ENCODE measurements at places on chromosomes 3 and 15.

GRCh38 chr15:79283252-79284048, 928 bp downstream of the ANKRD34C start:
- DNase-seq, result peak; percentile 75

DNA sequence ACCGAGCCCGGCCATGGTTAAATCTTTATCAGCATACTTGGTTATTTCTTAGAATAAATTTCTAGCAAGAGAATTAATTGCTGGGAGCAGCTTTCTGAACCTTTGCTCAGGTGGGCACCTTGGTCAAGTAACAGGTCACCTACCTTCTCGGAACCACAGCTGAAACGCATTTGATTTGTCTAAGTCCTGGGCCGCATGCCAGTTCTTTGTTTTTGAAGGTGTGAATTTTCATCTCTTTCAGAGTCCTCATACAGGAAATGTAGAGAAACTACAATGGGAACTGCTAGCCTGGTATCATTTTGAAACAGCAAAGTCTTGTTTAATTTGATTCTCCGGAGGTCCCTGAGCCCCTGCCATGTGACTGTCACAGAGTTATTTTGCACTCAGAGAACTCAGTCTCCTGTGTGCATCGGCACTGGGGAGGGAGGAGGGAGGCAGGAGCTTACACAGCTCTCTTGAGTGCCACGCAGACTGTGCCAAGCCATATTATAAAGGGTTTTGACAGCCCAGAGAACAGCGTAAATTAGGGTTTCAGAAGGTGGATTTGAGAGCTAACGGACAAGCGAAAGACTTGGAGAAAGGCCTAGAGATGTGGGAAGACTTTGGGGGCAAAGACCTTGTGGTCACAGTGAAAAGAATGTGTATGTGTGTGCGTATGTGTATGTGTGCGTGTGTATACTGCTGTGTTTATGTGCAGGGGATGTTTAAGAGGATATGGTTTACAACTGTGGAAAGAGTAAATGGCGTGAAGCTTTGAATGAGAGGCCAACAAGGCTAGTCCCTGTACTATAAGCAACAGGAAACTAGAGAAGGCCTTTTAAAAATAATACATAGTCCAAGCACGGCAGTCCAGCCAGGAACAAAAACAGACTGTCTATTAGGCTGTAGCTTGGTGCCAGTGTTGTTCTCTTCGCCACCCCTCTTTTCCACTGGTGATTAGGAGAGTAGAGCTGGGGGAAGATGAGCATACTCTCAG, 61.8 kb upstream of the ATP13A3 start:
- DNase-seq, result peak; percentile 53

- no peak for DNase-seq
Observed at GRCh38 chr3:197175503-197175902, 122.9 kb downstream of the DLG1 start.

GRCh38 chr15:40115670-40116093, 7.0 kb upstream of the BMF start:
- DNase-seq, result no peak

- no peak for DNase-seq
Observed at GRCh38 chr15:57969355-57969754, 96.2 kb downstream of the ALDH1A2 start.

GRCh38 chr3:188673646-188674186, 498.1 kb upstream of the TPRG1 start:
- no peak for DNase-seq

GRCh38 chr15:44668921-44669320, 5.5 kb upstream of the SPG11 start:
- DNase-seq, result no peak

DNA sequence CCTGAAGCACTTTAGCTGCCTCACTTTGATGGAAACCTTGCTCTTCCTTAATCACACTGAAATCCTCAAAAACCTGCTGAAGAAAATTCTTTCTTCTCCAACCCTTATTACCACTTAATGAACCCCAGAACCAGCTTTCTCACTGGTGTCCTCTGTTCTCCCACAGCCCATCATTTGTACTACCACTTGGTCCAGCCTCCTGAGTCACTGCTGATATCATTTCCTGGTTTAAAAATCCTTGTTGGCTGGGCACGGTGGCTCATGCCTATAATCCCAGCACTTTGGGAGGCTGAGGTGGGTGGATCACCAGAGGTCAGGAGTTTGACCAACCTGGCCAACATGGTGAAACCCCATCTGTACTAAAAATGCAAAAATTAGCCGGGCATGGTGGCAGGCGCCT, 418.6 kb upstream of the KCNMB2 start:
- DNase-seq, result no peak

- DNase-seq, result no peak
Observed at GRCh38 chr15:45094358-45094730, 19.6 kb downstream of the DUOX2 start.

DNA sequence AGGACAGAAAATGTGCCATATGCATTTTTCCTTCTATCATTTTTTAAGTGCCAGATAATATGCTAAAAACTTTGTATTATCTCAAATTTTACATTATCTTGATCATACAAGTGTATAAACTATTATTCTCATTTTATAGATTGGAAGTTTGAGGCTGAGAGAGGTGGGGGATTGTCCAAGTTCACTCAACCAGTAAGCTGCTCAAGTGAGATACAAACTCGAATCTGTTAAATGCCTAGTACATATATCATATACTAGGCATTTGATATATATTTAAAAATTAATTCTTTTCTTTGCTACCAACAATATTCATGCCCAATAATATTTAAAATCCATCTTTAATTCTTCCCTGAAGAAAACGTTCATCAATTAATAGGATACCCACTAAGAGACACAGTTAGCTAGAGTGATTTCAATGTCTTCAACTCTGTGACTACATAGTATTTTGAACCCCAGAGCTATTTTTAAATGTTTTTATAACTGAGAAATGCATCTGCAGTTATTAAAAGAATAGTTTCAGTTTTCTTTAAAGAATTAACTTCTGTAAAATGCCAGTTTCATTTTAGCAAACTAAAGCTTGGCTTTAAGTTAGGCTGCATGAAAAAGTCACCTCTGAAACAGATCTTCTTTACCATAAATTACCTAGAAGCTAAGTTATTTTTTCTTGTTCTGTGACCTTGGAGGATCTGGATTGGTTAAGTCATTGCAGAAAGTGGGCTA, 40.4 kb downstream of the IQCB1 start:
- no peak for DNase-seq

DNA sequence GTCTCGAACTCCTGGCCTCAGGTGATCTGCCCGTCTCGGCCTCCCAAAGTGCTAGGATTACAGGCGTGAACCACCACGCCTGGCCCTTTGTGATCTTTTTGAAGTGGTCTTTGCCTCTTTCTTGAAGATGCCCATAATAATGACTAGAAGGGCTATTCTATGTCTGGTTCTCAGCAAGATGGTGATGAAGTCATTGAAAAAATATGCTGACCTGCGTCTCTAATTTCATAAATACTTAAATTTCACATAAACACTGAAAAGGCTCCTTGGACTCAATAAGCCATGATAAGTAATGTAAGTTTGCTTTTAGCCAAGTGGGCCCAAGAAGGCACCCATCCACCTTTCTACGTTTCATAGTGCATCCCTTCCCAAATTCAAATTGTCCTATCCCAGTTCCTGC, 775 bp upstream of the MAPK6 start:
- no peak for DNase-seq

GRCh38 chr15:63345391-63345752, 36.3 kb downstream of the CA12 start:
- no peak for DNase-seq

DNA sequence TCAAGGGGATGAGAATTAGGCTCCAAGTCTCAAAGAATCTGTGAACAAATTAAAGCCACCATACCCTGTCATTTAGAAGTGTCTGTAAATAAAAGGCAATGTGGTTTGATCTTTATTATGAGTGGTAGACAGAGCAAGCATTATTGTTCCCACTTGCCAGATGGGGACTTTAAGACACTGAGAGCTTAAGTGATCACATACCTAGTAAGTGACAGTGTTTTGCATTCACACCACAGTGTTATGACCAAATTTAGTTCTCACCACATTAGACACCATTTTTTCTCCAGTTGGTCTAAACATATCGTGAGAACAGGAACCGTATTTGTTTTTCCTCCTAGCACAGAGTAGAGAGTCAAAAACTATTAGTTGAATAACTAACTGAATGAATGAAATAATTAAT, 13.2 kb upstream of the ZBED2 start:
- DNase-seq, result no peak

DNA sequence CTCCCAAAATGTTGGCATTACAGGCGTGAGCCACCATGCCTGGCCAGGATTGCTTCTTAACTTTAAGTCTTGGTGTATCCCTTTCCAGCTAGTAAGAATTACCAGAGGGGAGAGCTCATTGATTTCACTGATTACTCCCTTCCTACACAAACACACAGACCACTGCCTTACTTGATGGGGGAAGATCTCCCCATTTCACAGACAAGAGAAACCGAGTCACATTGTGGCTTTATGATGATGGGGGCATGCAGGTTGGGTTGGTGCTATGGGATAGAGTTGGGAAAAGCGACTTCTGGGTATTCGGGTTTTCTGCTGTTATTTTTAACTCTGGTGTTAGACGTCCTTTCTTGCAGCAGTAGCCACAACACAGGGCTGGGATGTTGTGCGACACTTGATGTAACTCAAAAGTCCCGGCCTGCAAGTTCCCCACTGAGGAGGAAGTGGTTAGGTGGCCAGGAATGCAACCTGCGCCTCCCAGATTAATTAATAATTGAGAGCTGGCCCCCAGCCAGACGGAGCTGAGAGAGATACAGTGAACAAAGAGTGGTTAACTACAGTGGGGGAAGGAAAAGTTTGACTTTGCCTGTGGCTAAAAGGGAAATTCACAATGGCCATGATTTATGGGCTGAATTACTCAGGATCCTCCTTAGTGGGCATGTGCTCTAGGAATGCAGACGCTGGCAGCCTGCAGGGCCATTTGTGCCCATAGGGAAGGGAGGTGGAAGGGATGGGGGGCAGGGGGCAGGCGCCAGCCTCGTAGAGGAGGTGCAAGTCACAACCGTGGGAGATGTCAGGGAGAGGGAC, 63.6 kb downstream of the SMAD6 start:
- DNase-seq, result no peak

DNA sequence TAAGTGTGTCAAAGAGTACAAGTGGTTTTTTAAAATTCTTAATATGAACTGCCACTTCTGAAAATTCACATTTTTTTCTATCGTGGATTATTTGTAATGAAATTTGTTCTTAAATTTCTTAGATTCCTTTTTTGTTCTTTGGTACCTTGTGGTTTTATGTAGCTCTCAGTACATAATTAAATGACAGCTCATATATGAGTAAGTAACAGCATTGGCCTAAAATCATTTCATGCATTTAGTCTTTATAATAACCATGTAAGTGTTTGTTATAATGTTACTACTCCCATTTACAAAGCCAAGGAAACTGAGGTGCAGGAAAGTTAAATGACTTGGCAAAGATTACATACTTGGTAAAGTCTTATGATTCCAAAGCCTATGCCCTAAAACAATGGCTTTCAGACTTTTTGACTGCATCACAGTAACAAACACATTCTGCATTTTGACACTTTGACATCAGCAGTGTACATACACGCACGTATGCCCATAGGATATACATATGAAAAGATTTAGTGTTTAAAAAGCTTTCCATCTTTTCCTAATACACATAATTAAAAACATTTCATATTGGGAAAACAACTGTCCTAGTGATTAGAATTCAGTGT, 14.9 kb downstream of the SPRED1 start:
- no peak for DNase-seq

DNA sequence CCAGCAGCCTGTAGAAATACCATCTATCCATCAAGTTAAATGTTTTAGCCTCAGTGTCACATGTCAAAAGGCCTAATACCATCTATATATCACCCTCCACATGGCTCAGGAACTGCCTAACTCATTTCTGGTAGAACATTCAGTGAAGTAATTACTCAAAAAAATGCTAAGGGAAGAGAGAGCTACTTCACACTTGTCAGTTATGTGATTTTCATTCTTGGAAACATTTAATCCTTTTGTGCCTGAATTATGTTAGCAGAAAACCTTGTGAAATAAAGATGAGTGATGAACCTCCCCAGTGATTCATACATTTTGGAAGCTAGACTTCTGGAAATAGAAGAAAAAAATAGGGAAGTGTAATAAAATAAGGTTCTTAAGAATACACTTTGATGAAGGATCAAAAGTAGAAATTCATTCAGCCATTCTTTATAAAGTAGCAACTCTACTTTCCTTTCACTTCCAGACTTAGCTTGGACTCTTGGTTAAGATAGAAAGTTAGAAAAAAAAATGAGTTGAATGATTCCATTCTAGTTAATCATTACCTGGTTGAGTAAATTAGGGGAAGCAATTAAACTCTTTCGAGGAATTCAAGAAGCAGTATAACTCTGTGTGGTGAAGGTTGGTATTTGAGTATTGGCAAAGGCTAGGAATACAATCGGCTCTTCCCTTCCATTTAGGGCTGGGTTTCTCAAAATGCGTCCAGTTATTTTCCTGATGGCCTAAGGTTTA, 3.6 kb downstream of the OTOL1 start:
- DNase-seq, result no peak

GRCh38 chr3:134543113-134543512, 57.3 kb downstream of the CEP63 start:
- DNase-seq, result no peak

DNA sequence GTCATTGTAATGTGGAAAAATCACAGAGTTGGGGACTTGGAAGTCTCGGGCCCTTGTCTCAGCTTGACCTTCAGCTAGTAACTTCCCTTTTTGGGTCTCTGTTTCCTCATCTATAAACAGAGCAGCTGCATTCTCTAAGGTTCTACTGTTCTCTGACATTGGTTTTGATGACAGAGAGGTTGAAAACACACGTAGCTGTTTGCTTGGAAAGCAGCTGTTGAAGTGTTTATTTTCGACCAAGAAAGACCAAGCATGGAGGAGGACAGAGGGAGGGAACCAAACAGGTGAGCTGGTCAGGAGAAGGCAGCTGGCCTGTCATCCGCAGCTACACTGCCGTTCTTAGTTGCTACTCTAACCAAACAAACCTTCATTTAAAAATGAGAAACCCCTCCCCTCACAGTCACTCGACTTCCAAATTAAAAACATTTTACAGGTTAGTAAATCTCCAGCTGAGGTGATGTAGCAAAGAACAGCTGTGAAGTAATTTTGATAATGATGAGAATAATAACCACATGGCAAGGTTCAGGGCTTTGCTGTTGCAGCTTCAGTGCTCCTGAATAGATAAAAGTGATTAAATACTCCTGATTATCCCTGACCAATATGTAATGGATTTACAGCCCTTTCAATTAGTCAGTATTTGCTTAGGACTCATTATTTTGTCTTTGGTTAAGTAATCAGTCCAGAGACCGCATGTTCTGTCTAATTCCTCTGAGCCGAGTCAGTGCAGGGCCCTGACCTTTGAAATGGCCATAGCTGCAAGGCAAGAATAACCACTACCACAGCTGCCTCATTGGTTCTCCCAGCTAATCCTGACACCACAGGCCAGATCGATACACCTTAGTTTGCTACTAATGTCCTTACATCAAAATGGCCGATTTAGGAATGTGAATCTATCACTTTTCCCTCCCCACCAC, 65.3 kb downstream of the MEIS2 start:
- no peak for DNase-seq

- DNase-seq, result no peak
Observed at GRCh38 chr15:100653608-100654007, 51.2 kb downstream of the ASB7 start.
